ENCODE measurements at places on chromosomes 4 and X.
A peak's percentile ranks its signal among the peaks of the same experiment; 100 is the strongest.

GRCh38 chrX:135438734-135439043 lies 16.9 kb downstream of the SMIM10L2A start:
- no peak for DNase-seq

GRCh38 chr4:169770416-169770815 lies 12.7 kb upstream of the HPF1 start:
- no peak for DNase-seq

- no peak for DNase-seq
Observed at GRCh38 chr4:5249727-5250126, 198.4 kb downstream of the STK32B start.

DNA sequence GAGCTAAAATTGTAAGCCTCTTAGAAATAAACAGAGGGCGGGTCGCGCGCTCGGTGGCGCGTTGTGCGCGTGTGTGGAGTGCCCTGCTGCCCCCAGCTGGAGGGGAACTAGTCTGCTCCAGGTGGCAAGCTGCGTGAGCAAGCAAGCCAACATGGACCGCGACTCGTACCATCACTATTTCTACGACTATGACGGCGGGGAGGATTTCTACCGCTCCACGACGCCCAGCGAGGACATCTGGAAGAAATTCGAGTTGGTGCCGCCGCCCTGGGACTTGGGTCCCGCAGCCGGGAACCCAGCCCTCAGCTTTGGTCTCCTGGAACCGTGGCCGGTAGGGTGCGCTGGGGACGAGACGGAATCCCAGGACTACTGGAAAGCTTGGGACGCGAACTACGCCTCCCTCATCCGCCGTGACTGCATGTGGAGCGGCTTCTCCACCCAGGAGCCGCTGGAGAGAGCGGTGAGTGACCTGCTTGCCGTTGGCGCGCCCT lies 66.1 kb downstream of the DNAAF6 start:
- peak; percentile 1 for DNase-seq

- no peak for DNase-seq
Observed at GRCh38 chr4:40713798-40714197, 36.0 kb upstream of the NSUN7 start.

DNA sequence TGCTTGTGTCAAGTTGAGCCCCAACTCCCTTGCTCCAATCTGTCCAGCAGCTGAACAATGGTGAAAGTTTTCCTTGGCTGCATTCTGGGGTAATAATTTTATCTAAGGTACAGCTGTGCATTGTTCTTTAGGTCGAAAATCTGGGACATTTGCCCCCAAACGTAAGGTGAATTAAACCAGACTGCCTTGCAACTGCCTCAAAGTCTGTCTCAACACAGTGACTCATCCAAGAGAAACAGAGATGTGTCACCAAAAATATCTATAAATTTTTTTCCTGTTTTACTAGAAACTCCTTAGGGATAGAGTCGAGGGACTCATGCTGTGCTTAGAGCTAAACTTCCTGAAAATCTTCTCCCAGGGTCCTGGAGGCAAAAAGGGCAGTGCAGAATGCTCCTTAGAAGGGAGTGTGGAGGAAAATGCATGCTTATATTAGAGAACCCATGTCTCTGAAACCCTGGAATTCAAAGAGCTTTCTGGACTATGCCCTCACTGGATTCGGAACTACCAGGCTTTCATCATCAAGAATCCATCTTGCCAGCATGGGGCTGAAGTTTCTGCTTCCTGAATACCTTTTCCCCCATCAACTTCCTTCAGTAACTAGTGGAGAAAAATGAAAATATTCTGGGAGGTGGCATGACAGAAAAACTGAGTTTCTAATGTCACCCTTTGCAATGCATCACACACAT lies 115.7 kb downstream of the PALLD start:
- DNase-seq: no peak

DNA sequence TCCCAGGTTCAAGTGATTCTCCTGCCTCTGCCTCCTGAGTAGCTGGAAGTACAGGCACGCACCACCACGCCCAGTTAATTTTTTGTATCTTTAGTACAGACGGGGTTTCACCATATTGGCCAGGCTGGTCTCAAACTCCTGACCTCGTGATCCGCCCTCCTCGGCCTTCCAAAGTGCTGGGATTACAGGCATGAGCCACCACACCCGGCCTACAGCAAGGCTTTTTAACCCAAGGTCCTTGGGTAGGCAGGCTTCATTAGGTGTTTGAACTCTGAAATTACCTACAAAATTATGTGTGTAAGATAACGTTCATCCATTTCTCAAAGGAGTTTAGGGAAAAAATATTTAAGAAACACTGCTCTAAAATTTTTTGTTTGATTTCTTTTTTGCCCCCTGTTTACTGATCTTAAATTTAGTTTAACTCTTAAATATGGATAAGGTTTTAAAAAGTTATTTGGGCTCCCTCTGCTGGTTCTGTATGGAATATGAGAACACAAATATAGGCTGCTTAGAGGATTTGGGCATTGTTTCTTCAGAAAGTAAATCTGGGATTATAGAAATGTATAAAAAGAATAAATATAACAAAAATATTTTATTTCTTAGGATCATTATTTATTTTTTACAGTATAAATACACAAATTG lies 92.8 kb downstream of the CBR4 start:
- DNase-seq: no peak

GRCh38 chr4:10092481-10093270 lies 23.9 kb downstream of the WDR1 start:
- no peak for DNase-seq

DNA sequence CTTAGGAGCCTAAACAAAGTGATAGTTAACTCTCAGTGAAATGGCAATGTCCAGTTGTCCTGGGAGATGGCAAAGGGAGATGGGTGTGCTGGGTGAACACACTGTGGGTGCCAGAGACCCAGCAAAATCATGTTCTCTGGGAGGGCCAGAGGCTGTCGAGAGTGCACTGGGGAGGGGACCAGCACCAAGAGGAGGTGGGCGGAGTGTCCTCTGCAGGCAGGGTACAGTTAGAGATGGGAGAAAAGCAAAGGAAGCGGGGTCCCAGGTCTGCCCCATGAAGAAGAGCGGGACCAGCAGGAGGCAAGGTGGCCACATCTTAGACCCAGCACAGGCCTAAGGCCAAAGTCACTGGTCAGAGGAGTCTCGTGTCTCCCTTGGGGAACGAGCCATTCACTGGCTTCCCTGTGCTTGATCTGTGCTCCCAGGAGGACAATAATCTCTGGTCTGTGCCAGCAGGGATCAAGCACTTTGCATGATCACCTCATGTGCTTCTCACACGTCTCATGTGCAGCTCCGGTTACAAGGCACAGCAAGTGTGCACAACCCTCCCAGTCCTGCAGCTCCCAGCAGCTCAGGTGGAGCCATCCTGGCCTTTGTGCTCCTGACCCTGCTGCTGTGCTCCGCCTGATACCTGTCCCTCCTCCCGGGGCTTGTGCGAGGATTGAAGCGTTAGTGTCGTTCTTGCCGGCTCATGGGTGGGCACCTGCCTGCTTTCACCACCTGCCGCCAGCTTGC lies 100.9 kb downstream of the FAM53A start:
- DNase-seq: no peak

GRCh38 chrX:15973299-15973698 lies 118.7 kb upstream of the AP1S2 start:
- no peak for DNase-seq

- no peak for DNase-seq
Observed at GRCh38 chr4:1879485-1879884, 8.3 kb downstream of the NSD2 start.

- no peak for DNase-seq
Observed at GRCh38 chr4:121737846-121738554, 27.0 kb downstream of the SMIM43 start.

DNA sequence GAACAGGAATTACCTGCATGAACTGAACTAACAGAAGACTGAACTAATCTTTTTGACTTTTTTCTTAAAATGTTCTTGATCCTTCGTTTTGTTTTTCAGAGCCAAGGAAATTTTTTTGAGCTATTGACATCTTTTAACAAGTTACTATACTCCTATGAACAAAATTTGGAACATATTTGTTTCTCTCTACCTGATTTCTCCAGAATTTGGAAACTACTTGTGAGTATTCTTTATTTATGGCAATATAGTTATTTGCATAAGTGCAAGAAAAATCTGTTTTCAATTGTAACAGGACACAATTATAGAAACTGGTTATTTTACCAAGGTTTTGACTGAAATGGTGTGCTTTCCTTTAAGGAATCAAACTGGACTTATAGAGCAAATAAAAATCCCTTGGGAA lies 89.5 kb upstream of the HPGD start:
- no peak for DNase-seq

DNA sequence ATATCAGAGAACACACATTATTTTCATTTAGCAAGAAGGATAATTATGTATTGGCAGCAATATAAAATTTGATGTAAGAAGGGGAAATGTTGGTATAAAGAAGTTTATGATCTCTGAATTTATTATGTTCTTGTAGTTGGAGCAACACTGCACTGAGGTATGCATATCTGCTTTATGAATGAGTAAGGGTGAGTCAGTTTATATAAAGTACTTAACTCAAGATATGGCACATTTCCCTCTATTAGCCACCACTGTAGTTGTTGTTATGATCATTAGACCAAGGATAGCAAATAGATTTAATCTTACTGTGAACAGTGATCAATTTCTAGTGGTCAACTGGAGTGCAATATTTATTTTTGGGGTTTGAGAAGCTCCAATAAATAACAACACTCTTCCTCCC lies 66.6 kb downstream of the SNX25 start:
- DNase-seq: no peak

DNA sequence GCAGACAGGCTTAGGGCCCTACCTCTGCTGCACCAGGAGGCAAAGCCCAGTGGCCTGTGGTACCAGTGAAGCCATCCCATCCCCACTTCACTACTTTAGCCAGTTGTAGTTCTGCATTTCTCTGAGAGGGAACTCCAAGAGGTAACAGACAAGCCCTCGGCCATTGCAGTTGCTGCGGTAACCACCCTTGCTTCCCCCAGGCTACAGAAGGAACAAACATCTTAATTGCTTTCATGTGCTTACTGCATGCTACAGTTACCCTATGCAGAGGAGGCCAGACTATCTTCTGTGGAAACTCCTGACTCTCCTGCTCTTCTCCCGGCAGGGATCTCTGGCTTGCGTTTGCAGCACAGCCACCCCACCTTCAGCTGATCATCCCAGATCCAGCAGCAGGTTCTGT lies 67.8 kb downstream of the SPIN4 start:
- no peak for DNase-seq

GRCh38 chrX:111695297-111695880 lies 14.4 kb downstream of the ALG13 start:
- no peak for DNase-seq

DNA sequence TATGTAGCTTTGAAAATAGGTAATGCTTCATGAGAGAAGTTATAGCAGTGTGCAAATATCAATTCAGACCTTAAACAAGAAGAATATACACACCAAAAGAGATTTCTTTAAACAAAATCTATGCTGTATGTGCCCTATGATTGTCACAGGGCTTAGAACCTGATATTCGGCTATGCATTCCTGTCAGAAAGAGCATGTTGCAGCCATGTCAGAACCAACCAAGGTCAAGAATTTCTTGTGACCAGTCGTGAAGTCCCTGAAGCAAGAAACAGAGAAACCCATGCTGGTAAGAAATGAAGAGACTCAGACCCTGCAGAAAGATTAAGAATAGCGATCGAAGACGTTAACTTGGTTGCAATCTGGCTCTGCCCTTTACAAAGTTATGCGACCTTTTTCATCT lies 210.3 kb upstream of the SPIN4 start:
- no peak for DNase-seq

DNA sequence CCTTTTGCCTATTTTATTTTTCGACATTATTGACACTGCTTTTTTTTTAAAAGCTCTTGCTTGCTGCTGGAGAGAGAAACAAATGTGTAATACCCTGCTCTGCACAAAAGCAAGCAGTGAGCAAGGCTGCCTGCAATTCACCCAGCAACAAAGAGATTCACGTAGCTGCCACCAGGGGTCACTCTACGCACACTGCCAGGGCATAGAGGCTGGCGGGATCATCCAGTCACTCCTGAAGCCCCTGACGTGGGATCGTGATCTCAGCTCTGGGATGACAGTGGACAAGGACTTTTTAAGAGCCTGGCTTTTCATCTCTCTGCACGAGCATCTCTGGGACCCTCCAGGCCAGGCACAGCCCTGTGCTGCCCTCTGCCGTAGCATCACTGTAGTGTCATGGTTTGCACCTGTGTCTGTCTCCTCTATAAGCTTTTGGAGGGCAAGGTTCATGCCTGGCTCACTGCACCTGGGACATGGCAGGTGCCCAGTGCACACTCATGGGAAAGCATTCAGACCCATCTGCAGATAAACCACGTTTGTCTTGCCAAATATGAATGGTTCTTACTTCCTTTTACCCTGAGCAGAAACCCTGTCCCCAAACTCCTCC lies 19.8 kb downstream of the C4orf50 start:
- DNase-seq: no peak

- DNase-seq: no peak
Observed at GRCh38 chrX:18291006-18291545, 63.4 kb downstream of the SCML2 start.

DNA sequence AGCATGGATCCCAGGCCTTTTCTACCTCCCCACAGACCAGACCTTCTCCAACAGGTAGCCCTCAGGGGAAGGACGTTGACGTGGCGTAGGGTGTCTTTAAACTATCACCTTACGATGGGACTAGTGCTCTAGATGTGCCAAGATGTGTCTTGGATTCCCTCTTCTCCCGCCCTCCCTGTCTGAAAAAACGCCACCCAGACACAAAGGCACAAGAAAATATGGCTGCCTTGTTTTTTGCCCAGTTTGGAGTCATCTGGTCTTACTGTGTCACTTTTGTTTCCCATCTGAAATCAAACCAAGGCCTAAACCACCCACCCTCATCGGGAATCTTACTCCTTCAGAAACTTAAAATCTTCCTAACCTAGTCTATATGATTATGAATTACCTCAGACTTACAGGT lies 235.4 kb downstream of the OR13H1 start:
- DNase-seq: no peak

DNA sequence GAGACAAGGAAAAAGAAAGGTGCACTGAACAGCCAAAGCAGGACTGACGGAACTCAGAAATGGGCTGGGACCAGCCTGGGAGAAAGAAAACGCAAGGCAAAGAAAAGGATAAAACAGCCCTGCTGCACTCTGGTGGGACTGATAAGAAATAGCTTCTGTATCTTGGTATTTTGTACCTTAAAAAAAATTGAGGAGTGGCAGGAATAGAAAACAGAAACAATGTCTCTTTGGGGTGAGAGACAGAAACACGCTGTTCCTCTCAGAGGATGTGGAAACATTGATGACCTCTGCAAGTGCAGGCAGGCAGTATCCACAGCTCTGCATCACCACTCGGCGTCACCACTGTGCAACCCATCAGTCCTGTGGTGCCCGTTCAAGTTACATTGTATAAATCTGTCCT lies 152.5 kb upstream of the SPRY1 start:
- no peak for DNase-seq

GRCh38 chrX:148382983-148383382 lies 117.4 kb upstream of the AFF2 start:
- no peak for DNase-seq

DNA sequence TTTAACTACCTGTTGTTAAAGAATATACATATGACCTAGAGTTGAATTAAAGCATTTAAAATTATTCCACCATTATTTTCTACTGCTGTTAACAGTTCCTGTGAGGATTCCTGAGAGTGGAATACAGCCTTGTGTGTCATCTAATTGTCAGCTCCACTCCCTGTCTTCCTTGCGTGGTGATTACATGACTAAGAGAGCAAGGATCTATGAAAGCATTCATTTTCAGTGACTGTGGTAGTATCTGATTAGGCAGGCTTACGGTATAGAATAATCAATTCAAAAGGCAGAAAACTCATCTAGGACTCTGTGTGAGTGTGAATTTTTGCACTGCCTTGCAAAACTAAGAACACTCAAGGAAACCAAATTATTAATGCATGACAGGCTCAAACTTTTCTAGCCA lies 577.8 kb downstream of the SH3BGRL start:
- no peak for DNase-seq
